ENCODE measurements at places on chromosomes 7 and 10.

DNA sequence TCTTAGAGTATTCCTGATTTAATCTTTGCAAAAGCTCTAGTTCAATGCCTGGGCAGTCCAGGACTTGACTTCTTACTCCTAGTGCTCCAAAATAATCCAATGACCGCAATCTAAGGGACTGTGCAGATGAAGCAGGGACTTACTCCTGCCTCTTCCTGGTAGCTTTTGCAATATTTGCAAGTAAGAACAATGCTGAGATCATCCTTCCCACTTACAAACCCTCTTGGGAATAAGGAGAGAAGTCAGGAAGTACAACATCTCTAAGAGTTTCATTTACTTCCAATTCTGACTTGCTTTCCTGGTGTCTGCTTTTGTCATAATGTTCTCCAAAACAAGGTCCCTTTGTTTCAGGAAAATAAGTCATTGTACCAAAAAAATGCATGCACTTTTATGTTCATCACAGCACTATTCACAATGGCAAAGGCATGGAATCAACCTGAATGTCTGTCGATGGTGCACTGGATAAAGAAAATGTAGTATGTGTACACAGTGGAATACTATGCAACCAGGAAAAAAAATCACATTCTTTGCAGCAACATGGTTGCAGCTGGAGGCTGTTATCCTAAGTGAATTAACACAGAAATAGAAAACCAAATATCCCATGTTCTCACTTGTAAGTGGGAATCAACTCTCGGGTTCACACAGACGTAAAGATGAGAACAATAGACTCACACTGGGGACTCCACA lies 7.1 kb upstream of the KCNMA1 start:
- no peak for DNase-seq

GRCh38 chr7:94492601-94493000 lies 17.0 kb upstream of the CASD1 start:
- no peak for DNase-seq

DNA sequence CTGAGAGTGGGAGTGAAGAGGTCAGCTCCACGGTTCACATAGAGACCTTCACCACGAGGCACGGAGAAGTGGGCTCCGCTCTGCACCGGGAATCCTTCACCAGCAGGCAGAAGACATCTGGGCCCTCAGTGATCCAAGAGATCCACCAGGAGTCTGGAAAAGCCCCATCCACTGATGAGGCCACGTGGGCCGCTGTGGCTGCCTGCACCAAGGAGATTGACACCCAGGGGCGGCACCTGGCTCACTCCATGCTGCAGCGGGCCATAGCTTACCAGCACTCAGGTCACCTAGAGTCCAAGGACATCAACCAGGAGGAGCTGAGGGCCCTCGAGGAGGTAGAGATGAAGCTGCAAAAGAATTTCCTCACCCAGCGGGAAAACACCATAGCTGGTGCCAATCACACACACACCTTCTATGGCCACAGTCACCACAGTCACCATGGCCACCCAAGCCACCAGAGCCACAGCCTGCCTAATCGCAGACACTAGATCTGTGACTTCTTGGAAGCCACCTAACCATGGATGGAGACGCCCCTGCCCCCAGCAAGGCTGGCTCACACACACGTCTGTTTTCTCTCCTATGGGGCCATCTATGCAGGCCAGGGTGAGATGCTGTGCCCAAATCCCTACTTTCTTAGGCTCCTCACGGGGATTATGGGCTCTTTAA lies 694 bp downstream of the C10orf62 start:
- DNase-seq: no peak

DNA sequence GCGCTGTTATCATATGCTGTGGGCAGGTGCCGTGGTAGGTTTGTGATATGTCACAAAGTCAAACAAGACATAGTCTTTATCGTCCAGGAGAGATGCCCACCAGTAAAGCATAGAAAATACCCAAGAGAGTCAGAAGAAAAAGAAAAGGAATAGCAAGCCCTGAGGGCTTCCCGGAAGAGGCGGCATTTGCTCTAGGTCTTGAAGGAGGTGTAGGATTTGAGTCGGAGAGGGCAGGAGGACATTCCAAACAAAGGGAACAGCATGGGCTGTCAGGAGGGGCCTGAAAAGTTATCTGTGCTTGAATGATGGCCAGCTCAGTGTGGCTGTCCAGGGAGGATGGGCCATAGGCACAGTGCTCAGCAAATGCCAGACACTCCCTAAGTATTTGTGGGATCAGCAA lies 42.2 kb downstream of the COL13A1 start:
- DNase-seq: no peak

DNA sequence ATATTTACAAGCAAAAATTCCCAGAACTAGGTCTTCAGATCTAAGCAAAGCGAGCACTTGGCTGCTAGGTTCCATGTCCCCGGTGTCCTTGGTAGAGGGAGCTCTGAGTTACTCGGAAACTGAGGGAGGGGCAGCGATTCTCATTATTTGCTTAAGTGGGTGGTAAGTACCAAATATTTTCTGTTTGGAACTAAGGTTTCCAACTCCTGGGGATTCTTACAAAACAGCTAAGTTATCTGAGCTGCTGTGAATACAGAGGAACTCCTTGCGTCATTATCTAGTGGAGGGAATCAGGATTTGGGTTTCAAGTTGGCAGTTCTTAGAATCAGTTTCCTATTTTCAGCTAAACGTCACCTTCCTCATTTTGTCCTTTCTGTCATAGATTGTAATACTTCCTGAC lies 76.8 kb upstream of the IKZF1 start:
- DNase-seq: no peak

DNA sequence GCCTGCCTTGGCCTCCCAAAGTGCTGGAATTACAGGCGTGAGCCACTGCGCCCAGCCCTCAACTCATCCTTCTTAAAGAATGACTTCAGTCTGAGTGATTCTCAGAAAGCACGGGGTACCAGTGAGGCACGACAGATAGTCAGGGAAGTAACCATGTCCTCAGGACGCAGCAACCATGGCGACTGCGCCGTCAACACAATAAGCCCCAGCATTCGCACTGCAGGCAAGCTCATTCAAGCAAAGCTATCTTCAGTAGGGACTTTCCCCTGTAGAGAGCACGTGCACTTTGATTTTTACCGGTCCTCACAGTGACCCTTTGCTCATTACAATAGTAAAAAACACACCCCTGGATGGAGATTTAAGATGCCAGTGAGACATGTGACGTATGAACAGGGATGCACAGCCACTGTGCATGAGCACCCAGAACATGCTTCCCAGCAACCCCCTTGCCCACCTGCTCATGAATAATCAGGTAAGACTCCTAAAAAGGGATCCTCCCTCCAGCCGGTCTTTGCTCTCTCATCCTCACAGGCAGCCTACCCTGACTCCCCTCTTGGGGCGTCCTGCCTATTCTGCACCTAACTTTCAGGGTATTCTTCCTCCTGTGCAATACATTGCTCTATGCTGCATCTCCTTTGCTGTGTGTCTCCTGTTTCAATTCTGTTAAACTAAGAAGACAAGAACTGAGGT lies 9.1 kb downstream of the WDR86 start:
- DNase-seq: no peak

DNA sequence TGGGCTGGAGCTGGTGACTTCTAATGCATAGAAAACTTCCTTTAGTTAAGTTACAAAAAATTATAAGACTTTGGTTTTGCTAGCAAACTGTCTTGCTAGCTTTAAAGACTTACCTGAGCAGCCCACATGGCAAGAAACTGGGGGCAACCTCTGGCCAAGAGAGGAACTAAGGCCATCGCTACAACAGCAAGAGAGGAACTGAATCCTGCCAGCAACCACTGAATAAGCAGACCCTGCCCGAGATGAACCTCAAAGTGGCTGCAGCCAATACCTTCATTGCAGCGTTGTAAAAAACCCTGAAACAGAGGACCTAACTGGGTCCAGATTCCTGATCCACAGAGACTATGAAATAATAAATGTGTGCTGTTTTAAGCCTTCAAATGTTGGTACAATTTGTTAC lies 54.6 kb upstream of the STARD3NL start:
- no peak for DNase-seq

- DNase-seq: no peak
Observed at GRCh38 chr7:2665359-2665791, 22.6 kb upstream of the AMZ1 start.

DNA sequence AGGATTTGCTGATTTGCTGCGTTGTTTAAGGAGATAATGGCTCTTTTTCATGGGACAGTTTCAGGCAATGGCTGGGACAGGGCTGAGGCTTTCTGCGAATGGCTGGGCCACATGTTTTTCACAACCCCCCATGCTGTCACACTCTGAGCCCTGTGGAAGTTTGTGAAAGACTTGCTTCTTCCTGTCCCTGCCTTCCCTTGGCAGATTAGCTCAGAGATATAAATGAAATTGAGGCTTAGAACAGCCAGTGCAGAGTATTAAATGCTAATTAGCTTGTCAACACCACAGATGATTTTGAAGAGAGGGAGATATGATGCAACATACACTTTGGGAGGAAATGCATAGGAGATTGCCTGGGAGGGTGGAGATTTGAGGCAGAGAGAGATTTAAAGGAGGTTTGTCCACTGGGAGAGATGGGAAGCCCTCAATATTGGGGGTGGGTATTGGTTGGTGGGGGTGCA lies 232.0 kb downstream of the SH2D4B start:
- no peak for DNase-seq

DNA sequence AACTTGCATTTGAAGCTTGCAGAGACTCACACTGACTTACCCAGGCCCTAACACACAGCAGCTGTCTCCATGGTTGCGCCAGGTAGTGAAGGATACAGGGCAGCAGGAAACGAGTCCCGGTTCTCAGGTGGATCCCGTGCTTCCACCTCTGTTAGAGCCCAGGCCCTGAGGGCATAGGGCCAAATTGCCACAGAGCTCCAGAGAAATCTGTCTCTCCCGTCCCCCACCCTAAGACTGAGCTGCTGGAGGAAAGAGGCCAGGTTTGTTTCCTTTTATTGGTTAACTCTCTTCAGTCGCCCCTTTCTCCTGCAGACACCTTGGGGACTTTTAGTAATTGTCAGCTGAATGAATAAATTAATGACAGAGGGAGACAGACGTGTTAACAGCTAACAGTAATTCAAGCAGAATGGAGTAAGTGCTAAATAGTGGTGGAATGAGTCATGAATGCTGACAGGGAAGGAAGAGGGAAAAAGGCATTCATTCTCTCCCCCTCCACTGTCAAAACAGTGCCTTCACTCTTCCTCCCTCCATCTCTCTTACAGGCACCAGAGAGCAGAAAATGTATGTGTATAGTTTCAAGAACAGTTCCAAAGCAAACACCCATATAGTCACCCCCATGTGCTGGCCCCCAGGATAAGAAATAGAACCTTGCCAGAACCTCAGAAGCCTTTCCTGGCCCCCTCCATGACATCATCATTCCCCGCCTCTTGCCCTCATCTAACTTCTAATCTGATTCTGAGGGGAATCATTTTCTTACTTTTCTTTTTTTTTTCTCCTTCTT lies 16.8 kb upstream of the DLG5 start:
- no peak for DNase-seq
